NCI-H1436 treated with DMSO at 0.1 percent for 48 hours (cell line): ENCODE measurements at places on chromosomes 2 and 18.
A peak's percentile ranks its signal among the peaks of the same experiment; 100 is the strongest.

- no peak for DNase-seq
Measured at GRCh38 chr2:66494708-66495107, 59.8 kb downstream of the MEIS1 start.

- no peak for DNase-seq
Measured at GRCh38 chr2:4217737-4218136, 514.4 kb downstream of the DCDC2C start.

GRCh38 chr2:147681093-147681492 is 163.7 kb upstream of the ACVR2A start:
- no peak for DNase-seq

- DNase-seq, result no peak
Measured at GRCh38 chr2:5316001-5316490, 376.1 kb upstream of the SOX11 start.

DNA sequence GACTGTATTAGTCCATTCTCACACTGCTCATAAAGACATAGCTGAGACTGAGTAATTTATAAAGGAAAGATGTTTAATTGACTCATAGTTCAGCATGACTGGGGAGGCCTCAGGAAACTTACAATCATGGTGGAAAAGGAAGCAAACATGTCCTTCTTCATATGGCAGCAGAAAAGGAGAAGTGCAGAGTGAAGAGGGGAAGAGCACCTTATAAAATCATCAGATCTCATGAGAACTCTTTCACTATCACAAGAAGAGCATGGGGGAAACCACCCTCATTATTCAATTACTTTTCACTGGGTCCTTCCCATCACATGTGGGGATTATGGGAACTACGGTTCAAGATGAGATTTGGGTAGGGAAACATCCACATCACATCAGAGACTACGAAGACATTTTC is 43.0 kb upstream of the CAVIN2 start:
- no peak for DNase-seq

- DNase-seq, result no peak
Measured at GRCh38 chr2:226467221-226467620, 332.4 kb downstream of the IRS1 start.

- no peak for DNase-seq
Measured at GRCh38 chr18:30280186-30280585, 762.4 kb downstream of the DSC3 start.

GRCh38 chr2:207143215-207144172 is 22.3 kb downstream of the KLF7 start:
- DNase-seq, result peak; percentile 41

GRCh38 chr2:176566496-176566895 is 297.3 kb downstream of the MTX2 start:
- DNase-seq, result no peak

DNA sequence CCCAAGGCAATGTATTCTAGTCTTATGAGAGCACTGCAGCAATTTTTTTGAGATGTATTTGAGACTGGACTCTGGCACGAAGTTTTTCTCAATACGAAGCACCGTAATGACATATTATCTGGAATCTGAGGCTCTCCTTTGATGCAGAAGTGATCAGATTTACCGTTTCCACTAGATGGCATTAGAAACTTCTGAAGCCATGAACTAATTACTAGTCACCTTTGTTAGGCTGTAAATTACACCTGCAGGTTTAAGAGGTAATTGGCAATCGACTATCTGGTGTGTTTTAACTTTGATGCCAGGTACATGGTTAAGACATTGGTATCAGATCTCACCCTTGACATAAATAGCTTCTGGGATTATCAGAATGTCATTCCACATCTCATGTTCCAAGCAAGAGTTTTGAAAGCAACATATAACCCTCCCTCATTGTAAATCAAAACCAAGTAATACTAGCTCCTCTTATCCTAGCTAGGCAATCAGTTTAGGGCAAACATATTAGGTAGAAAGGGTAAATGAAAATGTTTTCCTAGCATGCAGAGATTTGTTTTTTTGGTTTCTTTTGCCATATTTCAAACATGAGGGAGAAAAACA is 254.6 kb upstream of the SPRED2 start:
- peak; percentile 4 for DNase-seq

- DNase-seq, result no peak
Measured at GRCh38 chr2:24981411-24982136, 9.8 kb upstream of the DNAJC27 start.

GRCh38 chr2:232061265-232061664 is 99.8 kb downstream of the DIS3L2 start:
- no peak for DNase-seq

- no peak for DNase-seq
Measured at GRCh38 chr2:109356324-109357035, 227.5 kb downstream of the SH3RF3 start.

GRCh38 chr2:189631849-189632248 is 29.4 kb upstream of the ASNSD1 start:
- DNase-seq, result no peak

GRCh38 chr18:64692826-64693225 is 543.9 kb upstream of the LINC00305 start:
- DNase-seq, result no peak

DNA sequence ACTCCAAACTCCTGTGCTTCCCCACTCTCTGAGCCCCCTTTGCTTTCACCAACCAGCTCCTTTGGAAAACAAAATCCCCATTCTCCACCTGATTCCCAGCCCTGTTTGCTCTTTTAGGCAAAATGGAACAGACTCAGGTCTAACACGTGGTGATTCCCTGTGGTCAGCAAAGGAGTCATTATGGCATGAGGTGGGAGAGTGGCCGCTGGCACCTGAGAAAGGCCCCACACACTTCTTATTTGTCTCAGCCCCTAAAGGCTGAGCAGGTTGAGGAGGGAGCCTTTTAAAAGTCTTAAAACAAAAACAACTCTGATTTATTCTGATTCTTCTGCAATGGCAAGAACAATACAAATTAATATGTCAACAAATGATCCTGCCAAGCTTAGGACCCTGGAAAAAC is 401.2 kb downstream of the TNS1 start:
- no peak for DNase-seq

DNA sequence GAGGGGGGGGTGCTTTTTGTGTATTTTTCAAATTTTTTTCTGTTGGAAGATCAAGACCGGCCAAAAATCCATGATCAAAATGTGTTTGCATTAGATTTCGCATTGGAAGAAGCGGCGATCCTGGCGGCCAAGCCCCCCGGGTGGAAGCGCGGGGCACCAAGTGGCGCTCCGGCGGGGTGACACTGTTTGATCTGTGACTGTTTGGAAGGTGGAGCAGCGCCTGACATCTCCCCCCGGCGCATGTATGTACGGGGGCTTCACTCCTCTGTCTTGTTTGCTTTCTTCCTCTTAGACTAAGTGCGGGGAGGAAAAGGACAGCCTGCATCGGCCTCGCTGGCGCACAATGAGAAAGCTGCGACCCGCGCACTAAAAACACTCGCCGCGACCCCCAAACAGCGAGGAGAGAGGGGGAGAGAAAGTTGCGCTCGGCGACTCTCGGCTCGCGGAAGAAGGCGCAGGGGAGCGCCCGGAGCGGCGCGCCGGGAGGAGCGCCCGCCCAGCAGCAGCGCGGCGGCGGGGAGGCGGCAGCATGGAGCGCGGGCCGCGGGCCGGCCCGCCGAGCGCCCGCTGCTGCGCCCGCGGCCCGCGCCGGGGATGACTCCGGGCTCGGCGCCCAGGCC is 515 bp downstream of the TSHZ1 start:
- no peak for DNase-seq

DNA sequence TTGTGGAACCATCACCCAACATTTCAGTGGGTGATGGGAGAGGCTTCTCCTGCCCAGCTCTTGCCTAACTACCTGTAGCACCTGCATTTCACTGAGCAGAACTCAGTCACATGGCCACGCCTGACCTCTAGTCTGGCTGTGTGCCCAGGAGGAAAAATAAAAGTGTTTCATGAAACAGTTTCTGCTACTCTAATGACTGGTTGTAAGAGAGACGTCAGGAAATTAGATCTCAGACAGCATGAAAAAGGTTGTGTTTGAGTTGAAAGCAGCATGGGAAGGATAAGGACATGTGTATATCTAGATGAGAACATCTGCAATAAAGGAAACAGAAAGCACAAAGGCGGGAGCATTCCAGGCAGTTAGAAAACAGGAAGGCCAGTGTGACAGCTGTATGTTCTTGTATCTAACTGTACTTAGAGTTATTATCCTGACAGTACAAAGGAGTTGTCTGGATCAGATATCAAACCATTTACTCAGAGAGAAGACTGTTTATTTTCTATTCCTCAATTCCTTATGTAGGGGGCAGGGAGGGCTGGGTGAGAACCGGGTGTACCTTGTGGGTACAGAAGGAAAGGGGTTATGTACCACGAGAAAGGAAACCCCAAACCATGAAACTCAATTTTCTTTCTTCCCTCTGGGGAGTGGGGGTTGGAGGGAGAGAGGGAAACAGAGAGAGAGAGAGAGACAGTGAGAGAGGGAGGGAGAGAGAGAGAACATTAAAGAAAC is 307.4 kb upstream of the VWC2L start:
- peak; percentile 82 for DNase-seq

- DNase-seq, result no peak
Measured at GRCh38 chr18:76750917-76751890, 71.2 kb upstream of the ZNF236 start.

DNA sequence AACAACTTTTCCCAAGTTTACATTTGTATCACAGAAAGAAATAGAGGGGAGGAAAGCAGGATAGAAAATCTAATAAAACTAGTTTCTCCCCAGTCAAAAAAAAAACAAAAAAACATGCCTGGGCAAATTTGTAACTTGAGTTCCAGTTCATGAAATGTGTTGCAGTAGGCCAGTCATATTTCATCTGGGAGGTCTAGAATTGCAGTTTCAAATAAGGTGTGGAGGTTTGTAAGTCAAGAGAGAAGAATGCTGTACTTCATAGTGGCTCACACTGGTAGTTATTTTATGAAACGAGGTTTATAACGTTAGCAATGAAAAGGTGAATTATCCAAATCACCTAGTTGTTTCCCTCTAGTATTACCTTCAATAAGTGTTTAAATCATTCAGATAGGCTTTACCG is 1313.9 kb upstream of the SLC39A10 start:
- no peak for DNase-seq

GRCh38 chr18:63850636-63851035 is 36.9 kb upstream of the SERPINB2 start:
- no peak for DNase-seq

- DNase-seq, result no peak
Measured at GRCh38 chr2:3113122-3113521, 264.5 kb downstream of the EIPR1 start.

DNA sequence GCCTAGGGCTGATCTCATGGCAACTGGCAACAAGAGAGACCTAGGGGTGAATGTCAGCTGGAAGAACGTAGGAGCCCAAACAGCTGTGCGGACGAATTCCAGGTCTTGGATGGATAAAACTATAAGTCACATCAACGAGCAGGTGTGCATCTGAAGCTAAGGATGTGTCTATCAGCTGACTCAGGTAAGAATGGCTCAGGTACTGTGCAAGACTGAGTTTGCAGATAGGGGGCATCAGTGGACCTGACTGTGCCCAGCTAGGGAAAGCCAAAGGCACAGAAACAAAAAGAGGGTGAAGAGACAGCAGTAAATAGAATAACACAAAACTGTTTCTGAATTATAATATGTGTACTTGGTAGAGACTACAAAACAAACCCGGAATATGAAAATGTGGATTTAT is 357.3 kb downstream of the ZEB2 start:
- DNase-seq, result no peak

- DNase-seq, result no peak
Measured at GRCh38 chr18:46401486-46402070, 255.4 kb downstream of the LOXHD1 start.

GRCh38 chr18:49625021-49625691 is 63.3 kb downstream of the LIPG start:
- no peak for DNase-seq

DNA sequence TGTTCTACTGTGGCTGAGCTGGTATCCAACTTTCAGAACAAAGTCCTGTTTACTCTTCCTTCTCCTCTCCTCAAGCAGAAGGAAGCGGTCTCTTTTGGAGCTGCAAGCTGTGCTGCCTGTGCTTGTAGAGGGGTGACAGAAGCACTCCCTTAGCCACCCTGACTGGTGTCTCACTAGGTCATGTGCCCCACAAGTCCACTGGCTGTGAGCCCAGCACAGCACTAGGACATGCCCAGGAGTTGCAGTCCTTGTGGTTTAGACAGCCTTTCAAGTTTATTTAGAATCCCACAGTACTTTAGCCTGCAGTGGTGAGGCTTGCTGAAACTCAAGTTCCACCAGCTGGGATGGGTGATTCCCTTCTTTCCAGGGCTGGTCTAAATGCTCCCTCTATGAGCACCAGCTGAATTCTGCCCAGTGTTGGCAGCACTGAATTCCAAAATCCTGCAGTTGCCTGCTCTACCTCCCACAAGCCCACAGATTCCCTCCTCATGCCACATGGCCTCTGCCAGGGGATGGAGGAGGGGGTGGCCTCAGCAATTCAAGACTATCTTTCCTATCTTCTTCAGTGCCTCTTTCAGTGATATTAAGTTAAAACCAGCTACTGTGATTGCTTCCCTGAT is 61.2 kb downstream of the CCDC85A start:
- DNase-seq, result no peak

- DNase-seq, result no peak
Measured at GRCh38 chr2:223513771-223514455, 88.2 kb downstream of the SCG2 start.

- DNase-seq, result no peak
Measured at GRCh38 chr2:189253836-189254235, 74.3 kb upstream of the COL5A2 start.

DNA sequence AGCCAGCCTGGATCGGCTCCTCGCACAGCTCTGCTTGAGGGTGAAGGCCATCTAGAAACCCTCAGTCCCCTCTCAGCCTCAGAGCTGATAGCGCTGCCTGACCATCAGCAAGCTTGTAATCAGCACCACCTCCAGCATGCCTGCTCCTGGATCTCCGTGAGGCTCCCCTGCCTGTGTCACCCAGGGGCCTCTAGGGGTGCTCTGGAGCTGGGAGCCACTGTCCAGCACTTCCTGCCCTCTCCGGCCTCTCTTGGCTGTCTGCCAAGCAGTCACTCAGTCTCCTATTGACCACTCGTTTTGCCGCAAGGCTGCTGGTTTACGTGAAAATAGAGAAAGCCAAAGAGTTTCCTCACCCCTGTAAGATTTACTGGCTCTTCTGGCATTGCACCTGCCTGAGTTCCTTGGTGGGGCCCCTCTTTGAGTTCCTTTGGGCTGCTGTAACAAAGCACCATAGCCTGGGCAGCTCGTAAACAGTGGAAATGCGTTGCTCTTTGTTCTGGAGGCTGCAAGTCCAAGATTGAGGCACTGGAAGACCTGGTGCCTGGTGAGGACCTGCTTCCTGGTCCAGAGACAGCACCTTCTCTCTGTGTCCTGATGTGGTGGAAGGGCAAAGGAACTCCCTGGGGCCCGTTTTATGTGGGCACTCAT is 17.9 kb downstream of the CAPN10 start:
- no peak for DNase-seq

DNA sequence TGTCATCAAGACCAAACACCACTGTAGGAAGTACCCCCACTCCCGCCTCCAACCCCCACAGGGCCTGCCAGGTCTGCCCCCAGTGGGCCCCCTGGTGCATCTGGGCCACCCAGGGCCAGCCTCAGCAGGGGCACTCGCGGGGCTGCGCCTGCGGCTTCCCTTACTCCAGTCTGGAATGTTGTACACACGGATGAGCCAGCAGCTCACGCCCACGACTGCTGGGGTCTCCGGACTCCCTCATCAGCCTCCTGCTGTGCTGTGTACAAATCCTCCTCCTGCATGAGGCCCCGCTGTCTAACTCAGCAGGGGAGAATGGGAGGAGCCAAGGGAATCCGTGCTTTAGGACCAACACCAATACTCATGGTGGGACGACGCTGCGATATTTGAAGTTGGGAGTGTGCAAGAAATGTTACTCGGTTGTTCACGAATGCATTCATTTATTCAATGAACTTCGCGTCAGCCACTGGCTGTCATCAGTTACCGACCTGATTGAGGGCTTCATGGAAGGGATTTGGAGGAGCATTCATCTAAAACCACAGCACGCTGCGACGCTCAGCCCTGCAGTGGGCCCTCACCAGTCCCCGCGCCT is 654 bp upstream of the ASB1 start:
- DNase-seq, result no peak
